ENCODE measurements at places on chromosomes 6 and 20.

- no peak for DNase-seq
These were observed 115.1 kb upstream of the JAG1 start for GRCh38 chr20:10788877-10789276.

DNA sequence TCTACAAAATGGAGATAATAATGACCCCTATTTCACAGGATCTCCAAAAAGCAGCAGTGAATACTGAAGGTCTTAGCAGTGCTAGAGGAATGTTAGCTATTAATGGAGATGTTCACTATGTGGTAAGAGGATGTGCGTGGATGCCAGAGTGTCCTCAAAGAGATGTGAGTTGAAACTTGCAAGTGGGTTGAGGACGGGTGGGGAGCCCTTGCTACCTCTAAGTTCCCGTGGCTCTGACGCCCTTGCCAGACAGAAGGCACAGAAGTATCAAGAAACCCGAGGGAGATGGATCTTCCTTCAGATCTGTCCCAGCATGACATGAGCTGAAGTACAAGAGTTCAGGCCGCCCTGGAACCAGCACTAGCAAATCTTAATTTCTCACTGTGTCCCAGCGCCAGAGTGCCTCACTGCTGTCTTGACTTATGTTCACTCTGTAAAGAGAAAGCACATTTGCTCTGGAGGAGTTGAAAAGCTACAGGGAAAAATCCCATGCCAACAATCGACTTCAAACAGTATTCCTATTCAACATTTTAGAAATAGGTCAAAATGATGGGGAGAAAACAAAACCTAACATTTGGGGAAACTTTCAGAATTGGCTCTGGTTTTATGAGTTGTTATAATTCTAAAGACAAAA is 59.5 kb downstream of the FYN start:
- no peak for DNase-seq

DNA sequence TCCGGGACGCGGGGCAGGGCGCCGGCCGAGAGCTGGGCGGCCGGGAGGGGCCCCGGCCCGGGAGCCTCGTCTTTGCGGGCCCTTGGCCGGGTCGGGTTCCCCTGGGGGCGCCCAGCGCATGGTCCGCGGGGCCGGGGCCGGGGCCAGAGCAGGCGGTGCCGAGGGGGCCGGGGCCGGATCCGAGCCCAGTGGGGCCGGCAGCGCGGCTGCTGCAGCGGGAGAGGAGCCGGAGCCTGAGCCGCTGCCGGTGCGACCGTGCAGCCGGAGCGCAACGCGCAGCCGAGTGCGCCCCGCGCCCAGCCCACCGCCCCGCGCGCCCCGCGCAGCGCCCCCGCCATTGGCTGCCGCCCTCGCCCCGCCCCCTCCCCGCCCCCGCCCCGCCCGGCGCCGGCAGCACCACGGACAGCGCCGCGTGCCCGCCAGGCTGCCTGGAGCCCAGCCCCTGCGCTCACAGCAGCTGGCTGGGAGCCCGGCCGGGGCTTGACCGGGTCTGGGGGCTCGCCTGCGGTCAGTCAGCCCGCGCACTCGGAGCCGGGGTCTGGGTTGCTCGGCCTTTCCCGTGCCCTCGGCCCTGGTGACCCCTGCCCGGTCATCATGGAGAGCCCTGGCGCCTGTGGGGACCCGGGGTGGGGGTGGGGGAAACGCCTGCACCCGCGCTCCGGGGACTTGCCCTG is at the start of gene HRH3:
HRH3 (minus strand) TSS at position 287 of the 674 bp plus-strand sequence. CDS start 308 bp downstream, outside the sequence.
- peak; percentile 77 for DNase-seq

DNA sequence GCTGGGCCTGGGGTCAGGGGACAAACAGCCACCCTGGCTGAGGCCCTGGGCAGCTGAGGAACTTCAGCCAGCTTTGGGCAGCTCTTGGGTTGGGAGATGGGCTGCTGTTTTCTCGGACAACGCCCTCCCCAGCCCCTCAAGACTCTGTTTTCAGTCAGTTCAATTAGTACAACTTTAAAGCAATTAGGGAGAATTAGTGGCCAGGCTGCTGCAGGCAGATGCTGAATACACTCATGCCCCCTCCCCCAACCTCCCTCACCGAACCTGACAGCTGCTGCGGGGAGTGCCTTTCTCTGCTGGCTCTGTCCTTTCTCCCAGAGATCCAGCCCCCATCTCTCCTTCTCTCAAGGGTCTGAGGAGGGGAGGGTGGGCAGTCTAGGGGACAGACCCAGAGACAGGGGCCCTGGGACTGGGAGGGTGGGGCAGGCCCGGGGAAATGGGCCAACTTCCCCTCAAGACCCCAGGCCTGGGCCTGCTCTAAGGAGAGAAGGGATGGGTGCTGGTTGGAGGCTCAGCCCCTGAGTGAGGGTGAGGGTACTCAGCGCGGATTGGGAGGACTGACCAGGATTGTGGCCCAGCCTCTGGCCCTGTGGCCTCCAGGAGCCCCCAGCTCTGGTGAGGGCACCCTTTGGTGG is 17.8 kb upstream of the MYT1 start:
- DNase-seq = peak; percentile 72

DNA sequence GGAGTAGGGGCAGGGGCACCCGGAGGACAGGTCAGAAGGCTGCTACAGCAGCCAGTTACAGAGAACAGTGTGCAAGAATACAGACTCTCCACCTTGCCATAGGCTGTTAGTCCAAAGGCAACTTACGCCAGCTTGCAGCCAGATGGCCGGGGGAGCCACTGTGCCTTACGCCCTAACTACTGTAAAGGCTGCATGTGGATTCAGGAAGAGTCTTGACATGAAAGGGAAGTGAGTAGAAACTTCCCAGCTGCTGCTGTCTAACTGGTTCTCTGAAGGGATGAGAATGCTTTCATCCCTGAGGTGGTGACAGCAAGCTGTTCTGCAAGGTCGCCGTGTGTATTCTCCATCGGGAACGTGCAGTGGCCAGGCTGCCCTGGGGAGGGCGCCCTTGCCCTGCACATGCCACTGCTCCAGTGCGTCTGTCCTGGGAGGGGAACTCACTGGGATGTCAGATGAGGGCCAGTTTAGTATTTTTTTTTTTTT is 46.1 kb downstream of the LYRM4 start:
- DNase-seq = peak; percentile 87

- no peak for DNase-seq
These were observed 1.8 kb downstream of the RGS19 start for GRCh38 chr20:64077541-64077875.

- DNase-seq = no peak
These were observed 170.5 kb upstream of the TSHZ2 start for GRCh38 chr20:52801628-52802006.

- DNase-seq = no peak
These were observed 38.7 kb upstream of the REV3L start for GRCh38 chr6:111521497-111522270.

DNA sequence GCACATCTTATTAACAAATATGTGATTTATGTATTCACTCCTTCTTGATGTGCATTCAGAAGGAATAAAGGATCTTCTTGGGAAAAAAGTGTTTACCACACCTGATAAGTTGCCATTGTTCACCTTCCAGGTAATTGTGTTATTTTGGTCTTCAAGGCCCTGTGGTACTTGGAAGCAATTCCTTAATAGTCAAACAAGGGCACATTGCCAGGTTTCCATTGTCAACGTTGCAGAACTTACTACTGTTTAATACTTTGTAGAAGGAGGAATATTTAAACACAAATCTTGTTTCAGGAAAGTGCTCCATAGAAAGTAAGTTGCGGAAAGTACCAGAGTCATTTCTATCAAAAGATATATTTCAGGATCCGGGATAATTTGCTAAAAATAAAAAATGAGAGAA is 129.5 kb upstream of the SGK1 start:
- DNase-seq = no peak

GRCh38 chr6:163786995-163787671 is 372.6 kb downstream of the QKI start:
- no peak for DNase-seq

DNA sequence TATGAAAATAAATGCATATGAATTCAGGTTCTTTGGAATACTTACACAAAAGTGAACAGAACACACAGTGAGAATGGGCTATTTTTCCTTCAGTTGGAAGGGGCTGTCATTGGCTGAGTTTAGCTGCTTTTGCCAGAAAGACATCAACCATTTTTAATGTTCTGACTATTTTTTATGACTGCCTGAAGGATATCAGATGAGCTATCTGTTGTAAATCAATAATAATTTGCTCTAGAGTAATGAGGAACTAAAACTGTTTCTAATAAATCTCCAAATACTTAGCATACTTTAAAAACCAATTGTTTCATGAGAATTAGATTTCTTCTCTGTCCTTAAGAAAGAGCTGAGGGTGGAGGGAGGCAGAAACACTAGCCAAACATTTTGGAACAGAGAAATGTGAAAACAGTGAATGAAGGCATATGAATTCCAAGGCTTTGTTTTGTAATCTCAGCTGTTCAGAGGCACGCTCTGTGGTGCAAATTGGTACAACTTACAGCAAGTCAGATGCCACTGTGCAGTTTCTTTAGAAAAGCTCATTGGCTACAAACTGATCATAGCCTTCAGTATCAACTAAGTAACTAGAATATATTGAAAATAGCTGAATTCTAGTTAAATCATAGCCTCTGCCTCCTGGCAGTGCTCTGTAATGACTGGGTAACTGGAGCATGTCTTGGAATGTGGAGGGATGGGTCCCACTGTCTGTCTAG is 228.9 kb upstream of the JAG1 start:
- DNase-seq = no peak

- DNase-seq = no peak
These were observed 296 bp downstream of the ADNP start for GRCh38 chr20:50930976-50931305.

DNA sequence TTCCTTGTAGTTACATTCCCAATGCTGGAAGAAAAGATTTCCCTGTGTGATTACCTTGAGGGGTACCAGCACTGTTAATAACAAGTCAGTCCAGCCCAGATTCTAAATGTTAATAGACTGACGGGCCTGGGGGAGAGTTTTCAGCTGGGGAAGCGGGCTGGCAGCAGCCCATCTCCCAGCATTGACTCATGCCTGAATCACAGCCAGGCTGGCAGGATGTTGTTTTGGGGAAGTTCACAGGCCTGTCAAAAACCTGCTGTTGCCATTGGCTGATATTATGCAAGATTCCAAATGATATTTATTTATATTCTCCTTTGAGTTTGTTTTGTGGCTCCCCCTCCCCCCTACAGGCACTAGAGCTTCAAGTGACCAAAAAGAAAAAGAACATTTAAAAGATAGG is 213.9 kb upstream of the CNR1 start:
- no peak for DNase-seq

- DNase-seq = peak; percentile 24
These were observed 859 bp downstream of the PPP1R10 start for GRCh38 chr6:30615958-30616810.

DNA sequence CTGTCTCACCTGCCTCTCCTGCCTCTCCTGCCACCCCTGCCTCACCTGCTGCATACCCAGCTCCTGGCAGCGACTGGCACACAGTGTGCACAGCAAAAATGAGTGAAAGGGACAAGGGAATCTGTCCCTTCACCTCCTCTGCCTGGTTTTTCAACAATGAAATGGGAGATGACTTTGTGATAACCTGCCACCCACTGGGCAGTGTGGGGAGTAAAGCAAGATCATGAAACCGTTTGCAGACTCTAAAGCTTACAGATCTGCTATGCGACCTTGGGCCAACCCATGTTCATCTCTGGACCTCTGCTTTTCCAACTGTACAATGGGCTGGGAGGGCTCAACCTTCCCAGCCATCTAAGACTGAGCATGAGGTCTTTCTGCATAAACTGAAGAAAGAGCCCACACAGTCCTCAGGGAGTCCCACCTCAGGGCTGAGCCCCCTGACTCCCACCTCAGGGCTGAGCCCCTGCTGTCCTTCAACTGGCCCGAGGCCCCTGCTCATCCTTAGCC is 81.1 kb downstream of the RIPOR3 start:
- DNase-seq = no peak

GRCh38 chr6:30972816-30973215 is 10.7 kb upstream of the MUC21 start:
- DNase-seq = no peak

DNA sequence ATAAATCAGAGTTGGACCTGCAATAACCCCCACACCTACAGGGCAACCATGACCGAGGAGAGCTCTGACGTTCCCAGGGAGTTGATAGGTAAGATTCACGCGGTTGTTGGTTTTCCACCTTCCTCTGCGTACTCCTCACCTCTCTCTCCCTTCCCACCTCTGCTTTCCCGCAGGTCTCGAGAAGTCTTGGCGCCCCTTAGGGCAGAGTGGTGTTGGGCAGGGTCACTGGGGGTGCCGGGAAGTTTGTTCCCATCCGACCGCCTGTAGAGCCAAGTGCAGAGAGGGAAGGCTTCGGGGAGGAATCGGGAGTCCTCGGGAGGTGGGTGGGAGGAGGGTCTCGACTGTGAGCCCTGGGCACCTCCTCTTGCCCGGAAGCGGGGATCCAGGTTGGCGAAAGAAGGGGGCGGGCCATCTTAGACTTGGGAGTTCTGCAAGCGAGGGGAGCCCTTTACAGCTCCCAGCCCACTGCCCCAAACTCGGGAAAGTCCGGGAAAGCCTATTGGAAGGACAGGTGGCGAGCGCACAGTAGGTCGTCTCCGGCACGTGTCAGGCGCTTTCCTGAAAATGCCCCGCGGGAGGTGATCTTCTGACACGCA is 672 bp downstream of the CARMIL1 start:
- peak; percentile 21 for DNase-seq

DNA sequence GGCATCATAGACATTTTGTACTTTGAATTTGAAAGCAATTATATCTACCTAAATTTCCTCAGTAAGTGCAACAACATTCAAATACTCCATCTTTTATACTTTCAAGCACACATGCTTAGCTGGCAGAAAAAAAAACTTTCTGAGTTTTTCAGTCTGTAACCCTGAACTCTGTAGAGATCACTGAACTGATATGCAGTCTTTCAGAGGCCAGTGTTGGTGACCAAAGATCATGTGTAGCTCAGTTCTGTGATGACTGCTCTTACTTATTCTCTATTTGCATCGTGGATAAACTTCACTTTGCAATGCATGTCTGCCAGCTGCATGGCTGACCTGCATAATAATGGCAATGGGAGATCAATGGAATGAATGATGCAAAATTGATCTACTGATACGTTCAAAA is 431.3 kb downstream of the FRK start:
- no peak for DNase-seq

DNA sequence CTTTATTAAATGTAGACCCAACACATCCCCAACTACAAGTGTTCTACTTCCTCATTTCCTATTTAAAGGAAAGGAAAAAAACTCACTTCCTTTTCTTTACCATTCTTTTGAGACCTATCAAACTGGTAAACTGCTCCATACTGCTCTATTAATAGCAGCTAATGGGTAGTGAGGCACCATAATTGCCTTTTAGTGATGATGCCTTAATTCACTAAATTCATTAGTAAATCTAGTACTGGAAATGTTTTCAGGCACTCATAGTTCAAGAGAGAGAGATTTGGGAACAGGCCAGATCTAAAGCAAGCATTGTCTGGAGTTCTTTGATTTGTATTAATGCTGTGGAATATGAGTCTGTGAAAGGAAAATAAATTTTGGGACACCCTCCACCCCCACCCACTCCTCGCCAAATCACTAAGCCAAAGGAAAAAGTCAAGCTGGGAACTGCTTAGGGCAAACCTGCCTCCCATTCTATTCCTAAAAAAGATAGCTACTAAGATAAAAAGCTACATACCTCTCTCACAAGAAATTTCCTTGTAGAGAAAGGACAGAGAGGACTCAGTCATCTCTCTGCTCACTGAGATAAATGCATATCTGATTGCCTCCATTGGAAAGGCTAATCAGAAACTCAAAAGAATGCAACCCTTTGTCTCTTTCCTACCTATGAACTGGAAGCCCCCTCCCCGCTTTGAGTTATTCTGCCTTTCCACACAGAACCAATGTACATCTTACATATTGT is 13.6 kb upstream of the IBTK start:
- DNase-seq = no peak

GRCh38 chr20:63335711-63336110 is 25.4 kb downstream of the CHRNA4 start:
- no peak for DNase-seq

GRCh38 chr6:10190042-10190441 is 224.8 kb downstream of the TFAP2A start:
- no peak for DNase-seq

- DNase-seq = no peak
These were observed 9.2 kb upstream of the RGS17 start for GRCh38 chr6:153140299-153140698.

Data from glutamatergic neuron (in vitro differentiated cells).